ENCODE measurements at places on chromosomes 2 and 18.

DNA sequence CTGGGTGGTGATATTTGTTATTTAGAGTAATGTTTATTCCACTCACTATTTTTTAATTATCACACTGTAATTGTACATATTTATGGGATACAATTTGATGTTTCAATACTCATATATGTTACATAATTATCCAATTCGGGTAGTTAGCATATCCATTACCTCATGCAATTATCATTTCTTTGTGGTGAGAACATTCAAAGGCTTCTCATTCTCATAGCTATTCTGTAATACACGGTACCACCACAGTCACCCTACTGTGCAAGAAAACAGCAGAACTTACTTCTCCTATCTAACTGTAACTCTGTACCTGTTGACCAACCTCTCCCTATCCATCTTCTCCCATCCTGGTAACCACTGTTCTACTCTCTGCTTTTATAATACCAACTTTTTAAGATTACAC, 4.6 kb downstream of the TBC1D8 start:
- no peak for DNase-seq

DNA sequence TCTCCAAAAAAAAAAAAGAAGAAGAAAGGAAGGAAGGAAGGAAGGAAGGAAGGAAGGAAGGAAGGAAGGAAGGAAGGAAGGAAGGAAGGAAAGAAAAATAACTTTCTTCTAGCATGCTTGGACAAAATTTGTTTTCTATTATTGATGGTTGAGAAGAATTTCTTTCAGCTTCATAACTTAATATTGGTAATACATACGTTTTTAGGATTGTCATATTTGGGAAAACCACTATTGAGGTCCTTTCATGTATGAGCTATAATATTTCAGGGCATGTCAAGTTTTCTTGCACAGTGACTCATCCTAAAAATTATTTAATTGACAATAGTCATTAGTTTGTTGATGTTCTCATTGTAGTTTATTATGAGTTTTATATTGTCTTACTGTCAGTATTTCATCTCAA, 66.4 kb upstream of the PKDCC start:
- no peak for DNase-seq

DNA sequence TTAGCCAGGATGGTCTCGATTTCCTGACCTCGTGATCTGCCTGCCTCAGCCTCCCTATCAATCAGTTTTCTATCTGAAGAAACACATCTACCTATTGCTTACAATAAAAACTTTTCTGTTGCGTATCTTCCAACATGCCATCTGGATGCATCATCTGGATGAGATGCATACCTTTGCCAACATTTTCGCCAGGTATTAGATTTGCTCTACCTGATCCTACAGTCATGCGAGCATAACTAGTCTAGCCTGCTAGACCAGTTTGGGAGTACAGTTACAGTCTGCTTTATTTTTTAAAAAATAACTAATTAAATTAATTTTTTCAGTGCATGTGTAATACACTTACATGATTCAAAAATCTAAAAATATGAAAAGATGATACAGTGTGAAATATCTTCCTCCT, 334.0 kb upstream of the MEX3C start:
- DNase-seq, result no peak

DNA sequence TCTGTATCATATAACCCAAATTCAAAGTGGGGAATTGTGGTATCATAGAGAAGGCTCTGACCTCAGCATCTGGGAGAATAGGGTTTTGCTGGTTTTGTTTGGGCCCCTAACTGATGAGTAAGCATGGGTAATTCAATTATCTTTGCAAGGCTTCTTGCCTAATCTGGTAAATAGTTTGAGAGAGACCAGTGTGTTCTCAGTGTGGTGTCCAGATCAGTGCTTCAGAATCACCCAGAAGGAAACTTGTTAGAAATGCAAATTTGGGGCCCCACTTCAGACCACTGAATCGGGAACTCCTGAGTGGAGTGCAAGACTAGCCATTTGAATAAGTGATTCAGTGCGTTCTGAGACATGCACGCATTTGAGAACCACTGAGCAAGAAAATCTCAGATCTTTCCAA, 282.7 kb downstream of the EPHA4 start:
- peak; percentile 67 for DNase-seq

- DNase-seq, result no peak
These were observed 453.4 kb upstream of the SLC14A2 start for GRCh38 chr18:45161850-45162249.

DNA sequence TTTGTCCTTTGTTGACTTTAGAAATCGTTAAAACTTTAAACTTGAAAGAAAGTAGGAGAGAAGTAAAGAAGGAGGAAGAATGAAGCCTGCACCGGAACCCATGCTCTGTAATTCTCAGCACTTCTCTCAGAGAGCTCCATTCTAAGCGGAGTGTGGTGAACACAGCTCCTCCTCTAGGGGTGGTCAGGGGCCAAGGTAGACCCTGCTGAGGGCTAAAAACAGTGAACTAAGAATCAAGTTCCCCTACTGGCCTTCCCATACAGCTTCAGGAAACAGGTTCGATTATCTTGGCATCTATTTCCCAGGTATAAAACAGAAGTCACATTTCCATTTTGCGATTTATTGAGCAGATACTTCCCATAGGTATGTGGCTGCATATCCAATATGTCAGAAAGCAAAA, 92.7 kb upstream of the ASAP2 start:
- no peak for DNase-seq

DNA sequence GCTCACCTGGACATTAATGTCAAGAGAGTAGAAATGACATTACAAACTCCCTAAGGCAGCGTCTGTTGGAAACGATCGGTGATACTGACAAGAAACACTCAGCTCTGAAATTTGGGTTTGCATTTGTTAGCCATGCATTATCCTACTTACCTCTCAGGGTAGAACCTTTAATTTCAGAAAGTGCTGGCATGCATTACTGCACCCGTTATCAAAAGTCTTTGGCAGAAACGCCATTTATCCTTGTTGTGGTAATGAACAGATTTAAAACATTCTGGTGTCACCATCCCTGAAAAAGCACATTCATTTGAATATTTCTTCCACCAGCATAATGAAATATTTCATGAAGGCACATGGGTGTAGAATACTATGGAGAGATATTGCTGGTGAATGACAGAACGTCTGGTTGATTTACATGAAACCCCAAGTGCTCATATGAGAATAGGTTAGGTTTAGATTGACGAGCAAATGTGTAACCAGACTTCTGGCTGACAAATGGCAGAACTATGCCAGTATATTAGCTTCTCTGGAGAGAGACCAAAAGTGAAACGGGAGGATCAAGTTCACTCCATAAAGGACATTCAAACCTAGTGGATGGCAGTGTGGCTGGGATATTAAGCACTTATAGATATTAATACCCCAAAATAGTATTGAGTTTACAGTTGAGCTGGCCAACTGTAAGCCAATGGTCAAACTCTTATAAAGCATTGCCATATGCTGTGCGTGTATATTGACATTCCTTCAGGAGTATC, 53.5 kb upstream of the ITGB6 start:
- peak; percentile 67 for DNase-seq

DNA sequence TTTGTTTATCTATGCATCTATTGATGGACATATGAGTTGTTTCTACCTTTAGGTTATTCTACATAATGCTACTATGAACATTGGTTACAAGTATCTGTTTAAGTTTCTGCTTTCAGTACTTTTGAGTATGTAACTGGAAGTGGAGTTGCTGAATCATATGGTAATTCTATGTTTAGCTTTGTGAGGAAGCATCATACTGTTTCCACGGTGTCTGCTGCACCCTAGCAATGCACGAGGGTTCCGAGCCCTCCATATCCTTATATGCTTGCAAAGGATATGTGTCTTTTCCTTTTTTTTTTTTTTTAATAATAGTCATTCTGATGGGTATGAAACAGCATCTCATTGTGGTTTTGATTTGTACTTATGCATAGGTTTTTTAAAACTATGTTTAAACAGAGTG, 83.7 kb downstream of the FMNL2 start:
- DNase-seq, result peak; percentile 78

- peak; percentile 75 for DNase-seq
These were observed 86.8 kb upstream of the SP3 start for GRCh38 chr2:174051741-174052583.

GRCh38 chr18:11512096-11513025, 97.0 kb upstream of the SLC35G4 start:
- no peak for DNase-seq

GRCh38 chr18:36128530-36128870, 640 bp downstream of the SLC39A6 start:
- DNase-seq, result peak; percentile 28

DNA sequence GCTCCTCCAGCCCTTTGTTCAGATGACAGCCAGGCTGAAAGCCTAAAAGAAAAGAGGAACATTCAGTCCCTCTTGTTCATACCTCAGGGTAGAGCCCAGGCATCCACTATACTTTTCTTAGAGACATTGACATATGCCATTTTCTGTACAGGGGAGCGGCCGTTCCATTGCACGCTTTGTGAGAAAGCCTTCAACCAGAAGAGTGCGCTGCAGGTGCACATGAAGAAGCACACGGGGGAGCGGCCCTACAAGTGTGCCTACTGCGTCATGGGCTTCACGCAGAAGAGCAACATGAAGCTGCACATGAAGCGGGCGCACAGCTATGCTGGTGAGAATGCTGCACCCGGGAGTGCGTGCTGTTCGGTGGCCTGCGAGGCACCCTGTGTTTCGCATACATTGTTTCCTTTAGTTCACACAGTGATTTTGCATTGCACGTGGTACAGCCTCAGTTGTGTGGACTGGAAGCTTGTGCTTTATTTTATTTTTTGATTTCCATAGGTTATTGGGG, 138.2 kb downstream of the ZNF236 start:
- DNase-seq, result no peak

DNA sequence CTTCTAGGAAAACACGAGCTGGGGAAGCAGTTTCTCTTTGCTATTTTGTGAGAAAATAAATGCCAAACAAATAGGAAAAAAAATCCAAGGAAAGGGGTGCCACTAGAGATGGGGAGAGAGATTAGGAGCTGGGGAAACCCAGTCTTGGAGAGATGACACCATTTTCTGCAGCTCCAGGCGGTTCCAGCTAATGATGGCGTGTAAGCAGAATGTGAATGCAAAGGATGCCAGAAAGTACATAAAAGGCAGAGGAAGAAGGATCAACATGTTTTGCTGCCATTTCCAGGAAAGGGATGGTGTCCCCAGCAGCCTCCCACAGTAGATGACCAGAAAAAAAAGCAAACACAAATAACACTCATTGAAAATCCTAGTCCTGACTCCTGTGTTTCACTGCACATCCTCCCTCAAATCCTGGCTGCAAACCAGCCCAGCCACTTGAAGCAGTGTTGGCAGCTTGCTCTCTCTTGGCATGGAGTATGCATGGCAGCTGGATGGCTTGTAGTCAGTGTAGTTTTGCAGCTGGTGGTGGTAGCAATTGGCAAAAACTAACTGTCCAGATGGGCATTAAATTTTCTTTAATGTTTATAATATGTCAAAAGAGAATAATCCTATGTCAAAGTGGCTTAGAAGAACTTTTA, 93.6 kb downstream of the FTCDNL1 start:
- no peak for DNase-seq

DNA sequence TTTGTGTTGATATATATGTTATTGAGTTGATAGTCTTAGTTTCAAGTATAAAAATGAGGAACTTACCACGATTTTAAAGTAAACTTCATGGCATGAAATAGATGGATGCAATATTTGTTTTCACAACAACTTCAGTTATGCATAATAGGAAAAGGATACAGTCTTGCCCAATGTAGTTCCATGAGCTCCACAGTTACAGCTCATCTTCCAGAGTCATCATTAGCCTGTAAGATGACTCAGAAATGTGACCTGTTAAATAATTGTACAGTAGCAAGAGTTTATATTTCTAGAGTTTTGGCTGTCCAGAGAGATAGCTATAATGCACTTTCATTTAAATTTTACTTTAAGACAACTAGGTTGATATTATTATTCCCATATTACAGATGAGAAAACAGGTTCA, 80.9 kb upstream of the ARHGAP28 start:
- DNase-seq, result peak; percentile 29

- DNase-seq, result no peak
These were observed 287.7 kb downstream of the NBAS start for GRCh38 chr2:15273452-15273851.

DNA sequence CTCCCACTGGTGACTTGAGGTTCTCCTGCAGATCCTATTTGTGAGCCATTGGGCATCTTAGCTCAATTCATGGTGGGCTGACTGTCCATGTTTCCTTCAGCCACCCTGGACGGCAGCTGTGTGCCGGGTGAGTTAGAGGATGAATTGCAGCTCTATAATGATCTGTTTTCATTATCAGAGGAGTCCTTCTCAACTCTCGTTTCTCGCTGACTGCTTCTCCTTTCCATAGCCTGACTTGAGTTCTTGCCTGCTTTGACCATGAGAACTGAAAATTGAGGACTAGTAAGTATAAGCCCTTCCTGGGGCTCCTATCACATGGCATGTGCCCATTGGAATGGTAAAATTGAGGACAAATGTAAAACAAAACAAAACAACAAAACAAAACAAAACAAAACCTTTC, 121.8 kb downstream of the CDC42EP3 start:
- DNase-seq, result no peak

DNA sequence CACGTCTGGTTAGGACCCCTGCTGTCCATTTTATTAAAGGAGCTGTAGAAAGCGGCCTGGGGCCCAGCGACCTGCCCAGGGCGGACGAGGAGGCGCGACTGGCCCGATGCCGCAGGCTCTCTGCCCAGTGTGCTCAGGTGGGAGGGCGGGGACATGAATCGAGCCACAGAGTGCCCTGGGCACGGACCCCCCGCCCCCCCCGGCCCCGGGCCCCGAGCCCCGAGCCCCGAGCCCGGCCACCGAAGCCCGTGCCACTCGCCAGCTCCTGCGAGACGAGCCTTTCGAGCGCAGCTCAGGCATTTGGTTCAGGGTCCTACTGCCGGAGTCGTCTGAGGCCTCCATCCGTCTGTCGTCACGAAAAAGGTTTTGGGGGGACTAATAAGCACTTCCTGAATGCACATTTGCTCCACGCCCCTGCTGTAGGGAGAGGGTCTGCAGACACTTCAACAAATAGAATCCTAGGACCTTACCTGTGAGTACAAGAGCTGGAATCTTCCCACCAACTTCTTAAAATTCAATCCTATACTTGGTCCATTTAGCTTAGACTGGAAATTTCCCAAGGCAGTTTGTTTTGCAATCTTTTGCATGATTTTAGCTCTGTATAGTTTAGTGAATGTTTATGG, 602 bp upstream of the ADAM17 start:
- DNase-seq, result peak; percentile 34

GRCh38 chr2:86308984-86309695, 28.3 kb downstream of the REEP1 start:
- DNase-seq, result no peak

GRCh38 chr2:235908826-235909225, 259.4 kb downstream of the GBX2 start:
- DNase-seq, result no peak

- no peak for DNase-seq
These were observed 78.5 kb downstream of the PRKCE start for GRCh38 chr2:45729753-45730512.

- no peak for DNase-seq
These were observed 73.1 kb downstream of the MAPRE2 start for GRCh38 chr18:35114305-35114704.

GRCh38 chr2:96436416-96436815, 68.7 kb downstream of the NEURL3 start:
- DNase-seq, result no peak

DNA sequence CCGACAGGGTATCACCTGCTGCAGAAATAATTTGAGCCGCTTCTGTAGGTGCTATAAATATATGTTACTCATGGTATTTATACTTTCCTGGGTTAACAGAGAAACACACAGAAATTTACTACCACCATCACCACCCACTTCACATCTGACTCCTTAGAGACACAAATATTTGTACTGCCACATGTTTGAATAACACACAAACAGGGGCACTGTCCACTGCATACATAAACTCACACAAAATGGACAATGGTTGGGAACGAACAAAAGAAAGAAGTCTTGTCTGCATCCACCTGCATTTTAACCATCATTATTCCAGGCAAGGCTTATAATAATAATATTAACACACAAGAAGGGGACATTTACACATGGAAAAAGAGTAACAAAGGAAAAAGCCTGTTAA, 24.0 kb downstream of the IMMT start:
- no peak for DNase-seq
